ENCODE measurements at places on chromosomes 6 and 20. TPM values are rescaled to one million over a fixed set of nuclear protein-coding genes. Genes with fewer than 3 reads are reported as not detected.

AGPAT4 gene
- total RNA-seq, result 14.9 TPM

MEP1A gene
- total RNA-seq, result not detected

ADTRP gene
- total RNA-seq, result 0.81 TPM

TGM3 gene
- total RNA-seq, result not detected

HRH3 gene
- not detected for total RNA-seq

OR12D3 gene
- not detected for total RNA-seq

MYCT1 gene
- total RNA-seq, result 0.16 TPM

SIRPG gene
- total RNA-seq, result not detected

ADGRG6 gene
- total RNA-seq, result 0.36 TPM

VSX1 gene
- total RNA-seq, result not detected

PHACTR1 gene
- 9.7 TPM for total RNA-seq
